ENCODE measurements at places on chromosomes 4 and X.
A peak's percentile ranks its signal among the peaks of the same experiment; 100 is the strongest.

- DNase-seq: no peak
Observed at GRCh38 chr4:159227984-159228383, 125.1 kb downstream of the RAPGEF2 start.

DNA sequence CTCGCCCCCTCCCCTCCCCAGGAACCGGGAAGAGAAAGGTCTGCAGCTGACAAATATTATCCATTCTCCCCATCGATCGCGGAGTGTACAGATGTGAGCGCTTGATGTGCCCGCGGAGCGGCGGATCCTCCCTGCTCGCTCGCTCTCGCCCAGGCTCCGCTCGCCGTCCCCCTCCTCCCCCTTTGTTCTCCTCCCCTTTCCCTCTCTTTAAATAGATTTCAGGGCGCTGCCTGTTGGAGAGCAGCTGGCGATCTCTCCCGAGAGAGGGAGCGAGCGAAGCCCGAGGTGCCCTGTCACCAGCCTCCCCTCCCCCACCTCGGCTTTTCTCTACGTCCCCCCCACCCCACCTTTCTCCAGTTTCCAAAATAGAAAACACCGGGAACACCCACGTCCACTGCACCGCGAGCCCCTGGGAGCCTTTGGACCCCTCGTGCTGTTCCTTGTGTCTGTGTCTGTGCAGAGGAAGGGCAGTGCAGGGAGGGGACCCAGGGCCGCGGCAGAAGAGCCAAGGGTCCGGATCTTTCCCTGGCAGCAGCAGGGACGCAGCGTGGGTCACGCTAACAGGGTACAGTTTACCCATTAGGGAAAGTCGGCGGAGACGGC is 56.6 kb upstream of the BCOR start:
- peak; percentile 59 for DNase-seq

DNA sequence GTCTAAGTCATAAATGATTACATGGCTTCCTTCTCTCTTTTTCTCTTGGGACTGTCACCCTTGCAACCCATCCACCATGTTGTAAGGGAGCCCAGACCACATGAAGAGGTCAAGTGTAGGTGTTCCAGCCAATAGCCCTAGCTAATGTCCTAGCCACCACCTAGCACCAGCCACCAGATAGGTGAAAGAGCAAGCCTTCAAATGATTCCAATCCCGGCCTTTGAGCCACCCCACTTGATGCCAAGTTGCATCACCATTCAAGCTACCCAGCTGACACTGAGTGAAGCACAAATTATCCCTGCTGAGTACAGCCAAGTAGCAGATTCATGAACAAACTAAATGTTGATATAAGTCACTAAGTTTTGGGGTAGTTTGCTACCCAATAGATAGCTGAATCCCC is 274.3 kb downstream of the BCOR start:
- no peak for DNase-seq

DNA sequence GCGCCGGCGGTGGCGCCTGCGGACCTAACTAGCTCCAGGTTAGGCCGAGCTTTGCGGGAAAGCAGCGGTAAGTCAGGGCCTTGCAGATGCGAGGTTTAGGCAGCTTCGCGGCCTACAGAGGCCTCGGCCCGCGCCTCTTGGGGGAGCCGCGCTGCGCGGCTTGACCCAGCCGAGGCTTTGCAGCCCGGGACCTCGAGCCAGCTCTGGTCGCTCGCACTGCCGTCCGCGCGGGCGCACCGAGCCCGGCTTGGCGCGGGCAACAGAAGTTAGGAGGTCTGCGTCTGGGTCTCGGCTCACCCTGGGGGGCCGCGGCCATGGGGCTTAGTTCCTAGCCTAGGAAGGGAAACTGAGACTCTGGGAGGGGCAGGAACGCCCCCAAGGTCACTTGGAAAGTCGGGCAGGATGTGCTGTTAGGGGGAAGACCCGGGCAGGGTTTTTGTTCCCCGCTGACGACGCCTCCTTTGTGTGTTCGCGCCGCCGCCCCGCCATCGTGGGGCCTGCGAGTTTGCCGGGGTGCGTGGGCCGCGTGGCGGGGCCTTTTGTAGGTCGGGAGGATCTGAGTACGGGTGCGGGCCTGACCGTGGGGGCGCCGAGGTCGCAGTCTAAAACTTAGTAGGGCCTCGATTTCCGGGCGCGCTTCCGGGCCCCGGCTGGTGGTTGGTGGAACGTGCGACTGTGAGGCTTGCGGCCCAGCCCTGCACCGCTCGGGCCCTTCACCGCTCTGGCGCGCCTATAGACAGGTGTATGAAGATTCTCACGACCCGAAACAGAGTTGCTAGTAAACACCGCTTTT is 482 bp downstream of the RNF4 start:
- DNase-seq: no peak

DNA sequence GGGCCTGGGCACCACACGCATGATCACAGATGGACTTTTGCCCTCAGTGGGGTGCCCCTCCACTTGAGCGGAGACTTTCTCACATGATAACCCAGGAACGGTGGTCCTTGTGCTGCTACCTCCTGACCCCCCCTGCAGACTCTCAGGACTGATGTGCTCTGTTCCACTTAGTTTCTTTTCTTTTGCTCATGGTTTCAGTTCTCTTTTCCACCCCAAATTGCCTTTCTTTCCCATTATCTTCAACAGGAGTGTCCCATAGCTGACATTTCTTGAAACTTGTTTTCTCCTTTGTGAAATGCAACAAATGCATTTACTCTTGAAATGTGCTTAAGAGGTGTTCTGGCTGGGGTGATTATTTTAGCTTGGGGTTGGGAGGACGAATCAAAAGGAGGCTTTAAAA is 9.0 kb downstream of the MPC1L start:
- no peak for DNase-seq

DNA sequence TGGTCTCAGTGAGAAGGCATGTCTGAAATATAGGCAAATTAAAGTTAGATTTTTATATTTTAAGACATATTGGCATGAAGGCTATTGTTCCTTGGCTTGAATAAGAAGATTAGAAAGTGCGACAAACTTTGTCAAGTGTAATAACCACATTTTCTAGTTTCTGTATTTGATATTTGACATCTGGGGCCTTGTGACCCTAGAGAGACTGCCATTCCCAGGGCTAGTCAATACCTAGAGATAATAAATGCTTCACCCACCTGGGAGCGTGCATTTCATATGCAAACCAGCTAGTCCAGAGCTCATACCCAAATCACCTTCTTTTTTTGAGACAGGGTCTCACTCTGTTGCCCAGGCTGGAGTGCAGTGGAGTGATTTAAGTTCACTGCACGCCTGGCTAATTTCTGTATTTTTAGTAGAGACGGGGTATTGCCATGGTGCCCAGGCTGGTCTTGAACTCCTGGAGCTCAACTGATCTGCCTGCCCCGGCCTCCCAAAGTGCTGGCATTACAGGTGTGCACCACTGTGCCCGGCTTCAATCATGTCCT is 62.6 kb downstream of the COQ2 start:
- DNase-seq: no peak

DNA sequence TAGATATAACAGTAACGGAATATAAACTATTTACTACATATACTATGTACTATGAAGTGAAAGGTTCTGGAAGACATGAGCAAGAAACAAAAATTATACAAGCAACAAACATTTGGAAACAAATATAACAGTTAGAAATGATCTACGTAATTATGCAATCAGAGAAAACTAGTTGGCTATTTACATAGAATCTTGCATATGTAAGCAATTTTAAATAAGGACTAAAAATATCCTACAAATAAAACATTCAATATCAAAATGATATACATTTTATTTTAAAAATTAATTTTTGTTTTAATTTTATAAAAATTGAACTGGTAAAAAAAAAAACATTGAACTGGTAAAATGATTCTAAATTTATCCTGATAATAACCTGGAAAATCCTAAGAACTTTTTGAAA is 642.5 kb upstream of the PCDH10 start:
- no peak for DNase-seq

GRCh38 chr4:78734441-78735162 is 41.5 kb upstream of the BMP2K start:
- DNase-seq: no peak

DNA sequence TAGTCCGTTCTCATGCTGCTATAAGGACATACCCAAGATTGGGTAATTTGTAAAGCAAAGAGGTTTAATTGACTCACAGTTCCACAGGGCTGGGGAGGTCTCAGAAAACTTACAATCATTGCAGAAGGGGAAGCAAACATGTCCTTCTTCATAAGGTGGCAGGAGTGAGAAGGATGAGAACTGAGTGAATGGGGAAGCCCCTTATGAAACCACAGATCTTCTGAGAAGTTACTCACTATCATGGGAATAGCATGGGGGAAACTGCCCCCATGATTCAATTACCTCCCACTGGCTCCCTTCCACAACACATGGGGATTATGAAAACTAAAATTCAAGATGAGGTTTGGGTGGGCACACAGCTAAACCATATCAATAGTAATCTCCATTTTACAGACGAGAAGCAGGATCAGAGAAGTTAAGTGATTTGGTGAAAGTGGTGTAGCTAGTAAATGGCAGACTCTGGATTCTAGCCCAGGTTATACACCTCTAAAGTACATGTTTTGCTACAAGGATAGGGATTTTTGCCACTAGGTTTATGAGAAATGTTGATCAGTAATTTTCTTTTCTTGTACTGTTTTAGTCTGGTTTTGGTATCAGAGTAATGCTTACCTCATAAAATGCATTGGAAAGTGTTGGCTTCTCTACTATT is 47.3 kb upstream of the C1GALT1C1 start:
- DNase-seq: no peak

GRCh38 chr4:121767166-121767565 is 2.2 kb upstream of the SMIM43 start:
- no peak for DNase-seq

GRCh38 chr4:38387348-38387747 is 276.7 kb upstream of the KLF3 start:
- no peak for DNase-seq

GRCh38 chr4:8285976-8286718 is 16.6 kb downstream of the HTRA3 start:
- no peak for DNase-seq

DNA sequence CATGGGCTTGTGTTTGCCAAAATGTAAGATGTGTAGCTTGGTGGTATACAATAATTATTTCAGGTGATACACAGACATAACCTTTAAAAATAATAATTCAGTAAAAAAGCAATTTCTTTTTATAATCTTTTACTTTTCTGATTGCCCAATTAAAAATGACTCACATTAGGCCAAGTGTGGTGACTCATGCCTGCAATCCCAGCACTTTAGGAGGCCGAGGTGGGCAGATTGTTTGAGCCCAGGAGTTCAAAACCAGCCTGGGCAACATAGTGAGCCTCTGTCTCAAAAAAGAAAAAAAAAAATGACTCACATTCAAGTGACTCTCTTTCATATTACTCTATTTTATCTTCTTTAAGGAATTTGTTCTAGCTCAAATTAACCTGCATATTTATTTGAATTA is 449.4 kb upstream of the HTR2C start:
- no peak for DNase-seq

DNA sequence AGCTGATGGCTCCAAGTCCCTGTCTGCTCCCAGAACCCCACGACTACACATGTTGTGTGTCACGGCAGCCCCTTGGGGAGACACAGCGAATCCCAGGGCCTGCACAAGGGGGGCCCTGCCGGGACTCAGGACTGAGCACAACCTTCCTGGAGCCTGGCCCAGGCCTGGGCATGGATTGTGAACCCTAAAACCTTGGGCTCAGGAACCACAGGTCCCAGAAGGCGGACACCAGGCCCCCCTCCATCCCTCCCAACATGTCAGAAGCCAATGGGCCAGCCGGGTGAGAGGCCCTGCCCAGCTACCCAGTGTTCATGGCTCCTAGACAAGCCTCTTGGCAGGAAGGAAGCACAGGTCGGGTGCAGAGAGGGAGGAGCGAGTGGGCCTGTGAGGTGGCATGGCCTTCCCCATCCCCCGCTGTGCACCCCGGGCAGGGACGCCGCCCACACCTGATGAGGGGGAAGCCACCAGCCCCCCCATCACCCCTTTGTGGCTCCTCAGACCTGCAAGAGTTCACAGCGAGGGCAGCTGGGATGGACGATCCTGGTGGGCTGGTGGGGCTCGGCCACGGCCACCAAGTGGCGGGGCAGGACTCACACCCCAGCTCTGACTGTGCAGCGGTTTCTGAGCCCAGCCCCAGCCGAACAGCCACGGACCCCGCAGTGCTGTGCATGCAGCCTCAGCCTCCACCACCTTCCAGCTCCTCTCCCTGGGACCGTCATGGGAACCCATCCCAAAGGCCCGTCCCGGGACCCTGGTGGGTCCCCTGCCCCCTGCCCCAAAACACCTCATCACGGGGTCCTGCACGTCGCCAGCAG is 3.7 kb downstream of the PDE6B start:
- DNase-seq: no peak

DNA sequence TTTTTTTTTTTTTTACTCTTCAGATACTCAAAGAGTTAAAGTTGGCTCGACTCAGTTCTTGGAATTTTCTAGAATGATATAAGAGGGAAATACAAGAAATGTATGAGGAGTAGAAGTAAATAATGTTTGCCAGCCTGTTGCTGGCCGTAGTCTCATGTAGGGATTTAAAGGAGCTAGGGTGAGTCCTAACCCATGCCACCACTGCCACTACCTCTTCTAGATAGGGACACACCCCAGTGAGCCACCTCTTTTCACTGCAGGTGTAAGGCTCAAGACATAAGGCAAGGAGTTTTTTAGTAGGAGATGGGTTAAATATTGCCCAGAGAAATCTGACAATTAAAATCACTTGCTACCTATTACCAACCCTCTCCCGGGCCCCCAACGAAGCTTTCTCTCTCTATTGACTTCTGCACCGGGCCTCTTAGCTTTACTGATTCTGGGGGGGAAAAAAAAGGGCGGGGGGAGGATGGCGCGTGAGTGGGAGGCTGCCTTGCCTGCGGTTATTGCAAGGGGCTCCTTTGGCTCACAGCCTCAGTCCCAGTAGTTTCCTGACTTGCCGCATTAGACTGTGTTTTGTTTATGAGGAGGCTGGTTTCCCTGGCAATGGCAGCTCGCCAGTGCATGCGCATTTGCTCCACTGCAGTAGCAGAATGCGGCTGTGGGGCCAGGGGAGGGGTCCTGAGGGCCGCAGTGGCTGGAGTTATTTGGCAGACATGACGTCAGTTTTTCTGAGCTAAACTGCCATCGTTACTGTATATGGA is 3.0 kb downstream of the LINC00632 start:
- DNase-seq: peak; percentile 0

DNA sequence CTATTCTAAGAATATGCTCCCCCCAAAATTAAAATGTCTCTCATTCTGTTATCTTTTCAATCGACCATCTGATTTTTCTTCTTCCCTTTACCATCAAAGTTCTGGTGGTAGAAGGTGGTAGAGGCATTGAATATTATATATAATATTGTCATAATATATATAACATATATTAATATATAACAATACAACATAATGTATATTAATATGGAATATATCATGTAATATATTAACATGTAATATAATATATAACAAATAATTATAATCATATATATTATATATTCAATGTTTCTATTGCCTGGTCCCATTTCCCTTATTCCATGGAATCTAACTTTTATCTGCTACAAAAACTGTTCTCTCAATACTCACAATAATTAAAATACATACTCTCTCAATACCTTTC is 40.6 kb downstream of the STPG2 start:
- DNase-seq: no peak

GRCh38 chr4:113586072-113586471 is 175.5 kb downstream of the CAMK2D start:
- no peak for DNase-seq

DNA sequence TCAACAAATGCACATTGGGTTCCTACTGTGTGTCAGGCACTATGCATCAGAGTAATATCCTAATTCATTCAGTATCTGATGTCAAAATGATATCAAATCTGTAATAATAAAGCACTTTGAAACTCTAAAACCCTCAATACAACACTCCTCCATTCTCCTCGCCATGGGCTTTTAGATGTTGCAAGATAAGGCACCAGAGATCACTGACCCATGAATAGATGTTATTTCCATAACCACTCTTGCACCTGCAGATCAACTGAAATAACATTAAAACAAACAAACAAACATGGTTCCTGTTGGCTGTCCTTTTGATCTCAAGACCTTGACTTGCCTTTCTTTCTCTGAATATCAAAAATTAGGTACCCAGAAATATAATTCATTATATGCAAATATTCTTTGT is 100.2 kb downstream of the MAB21L2 start:
- DNase-seq: no peak
